ENCODE measurements at places on chromosomes 5 and 9.
A peak's percentile ranks its signal among the peaks of the same experiment; 100 is the strongest.

DNA sequence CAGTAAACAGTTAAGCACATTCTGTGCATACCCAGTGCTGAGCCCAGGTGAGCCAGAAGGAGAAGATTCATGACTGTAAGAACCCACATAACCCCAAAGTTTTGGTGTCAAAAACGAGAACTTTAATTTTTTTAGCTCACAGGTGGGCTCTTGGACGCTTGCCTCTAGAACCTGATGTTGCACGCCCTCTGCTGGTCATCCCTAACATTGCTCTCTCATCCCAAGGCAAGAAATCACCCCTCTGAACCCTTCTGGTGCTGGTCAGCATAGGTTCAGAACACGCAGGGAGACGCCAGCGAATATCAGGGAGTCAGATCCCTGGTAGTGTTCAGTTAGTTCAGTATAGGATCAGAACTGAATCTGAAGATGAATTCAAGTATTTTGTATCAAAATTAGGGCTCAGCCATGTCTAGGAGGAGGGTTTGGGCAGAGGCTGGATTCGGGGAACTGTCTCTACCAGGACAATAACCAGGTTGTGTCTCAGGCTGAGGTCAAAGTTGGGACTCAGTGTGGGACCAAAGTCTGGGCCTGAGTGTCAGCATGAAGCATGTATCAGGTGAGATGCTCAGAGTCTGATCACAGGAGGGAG lies 4.1 kb upstream of the DNAJB5 start:
- no peak for DNase-seq

- DNase-seq, result no peak
Observed at GRCh38 chr9:114894206-114894605, 36.2 kb downstream of the TNFSF8 start.

GRCh38 chr5:148437249-148437648 lies 53.5 kb downstream of the FBXO38 start:
- DNase-seq, result no peak

GRCh38 chr9:100303747-100304146 lies 49.0 kb downstream of the TEX10 start:
- no peak for DNase-seq

- DNase-seq, result no peak
Observed at GRCh38 chr9:3687145-3687544, 161.3 kb upstream of the RFX3 start.

GRCh38 chr5:8958602-8959001 lies 587.3 kb downstream of the SEMA5A start:
- no peak for DNase-seq

- no peak for DNase-seq
Observed at GRCh38 chr5:164742025-164742424, 1236.6 kb downstream of the MAT2B start.

GRCh38 chr5:178237431-178238312 lies 5.1 kb upstream of the PHYKPL start:
- peak; percentile 55 for DNase-seq

- no peak for DNase-seq
Observed at GRCh38 chr5:14408969-14409586, 172.5 kb upstream of the OTULINL start.

DNA sequence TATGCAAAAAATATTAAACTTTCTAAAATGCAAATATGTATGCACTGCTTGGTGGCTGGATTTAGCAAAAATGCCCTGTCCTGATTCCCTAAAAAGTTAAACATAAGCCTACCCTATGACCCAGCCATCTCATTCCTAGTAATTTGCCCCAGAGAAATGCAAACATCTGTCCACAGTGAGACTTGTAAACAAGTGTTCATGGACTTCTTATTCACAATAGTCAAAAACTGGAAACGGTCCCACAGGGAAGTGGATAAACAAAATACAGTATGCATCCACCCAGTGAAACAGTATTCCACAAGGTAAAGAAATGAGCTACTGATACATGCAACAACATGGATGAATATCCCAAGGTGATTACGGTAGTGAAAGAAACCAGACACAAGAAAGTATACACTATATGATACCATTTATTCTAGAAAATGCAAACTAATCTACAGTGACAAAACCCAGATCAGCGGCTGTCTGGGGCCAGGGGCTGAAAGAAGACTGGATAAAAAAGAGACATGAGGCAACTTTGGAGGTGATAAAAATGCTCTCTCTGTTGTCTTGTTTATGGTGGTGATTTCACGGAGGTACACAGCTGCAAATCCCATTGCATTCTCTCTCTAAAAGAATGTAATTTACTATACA lies 277.3 kb downstream of the GLIS3 start:
- no peak for DNase-seq

- no peak for DNase-seq
Observed at GRCh38 chr5:76626738-76627137, 3.5 kb upstream of the F2RL2 start.

- DNase-seq, result no peak
Observed at GRCh38 chr9:5518937-5519319, 8.6 kb downstream of the PDCD1LG2 start.

DNA sequence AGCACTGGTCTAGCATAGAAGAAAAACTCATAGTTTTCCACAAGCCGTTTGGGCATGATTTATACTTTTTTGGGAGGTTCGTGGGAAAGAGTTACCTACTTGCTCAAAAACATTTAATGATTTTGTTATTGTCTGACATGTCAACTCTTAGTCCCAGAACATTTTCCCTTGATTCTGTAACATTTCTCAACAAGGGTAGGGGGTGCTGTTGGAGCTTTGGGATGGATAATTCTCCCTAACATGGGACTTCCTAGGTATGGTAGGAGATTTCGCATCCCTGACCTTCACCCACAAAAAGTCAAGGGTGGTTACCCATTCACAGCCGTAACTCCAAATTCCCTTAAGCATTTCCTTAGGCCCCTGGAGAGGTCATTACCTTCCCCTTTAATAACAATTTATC lies 378.0 kb downstream of the YTHDC2 start:
- DNase-seq, result no peak

DNA sequence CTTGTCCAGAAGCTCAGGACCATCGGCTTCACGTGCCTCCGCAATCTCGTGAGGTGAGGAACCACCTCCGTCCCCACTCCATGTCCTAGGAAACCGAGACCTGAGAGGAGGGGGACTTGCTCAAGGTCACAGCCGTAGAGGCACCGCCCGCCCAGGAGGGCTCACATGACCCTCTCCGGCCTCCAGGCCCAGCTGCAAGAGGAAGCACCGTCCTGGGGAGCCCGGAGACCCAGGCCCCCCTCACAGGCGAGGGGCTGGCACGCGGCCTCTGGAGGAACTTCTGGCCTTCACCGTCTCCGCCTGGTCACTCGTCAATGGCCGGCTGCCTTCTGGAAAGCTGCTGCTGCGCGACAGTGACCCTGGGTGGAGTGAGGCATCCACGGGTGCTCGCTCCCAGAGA lies 24.2 kb downstream of the FAM78A start:
- no peak for DNase-seq

DNA sequence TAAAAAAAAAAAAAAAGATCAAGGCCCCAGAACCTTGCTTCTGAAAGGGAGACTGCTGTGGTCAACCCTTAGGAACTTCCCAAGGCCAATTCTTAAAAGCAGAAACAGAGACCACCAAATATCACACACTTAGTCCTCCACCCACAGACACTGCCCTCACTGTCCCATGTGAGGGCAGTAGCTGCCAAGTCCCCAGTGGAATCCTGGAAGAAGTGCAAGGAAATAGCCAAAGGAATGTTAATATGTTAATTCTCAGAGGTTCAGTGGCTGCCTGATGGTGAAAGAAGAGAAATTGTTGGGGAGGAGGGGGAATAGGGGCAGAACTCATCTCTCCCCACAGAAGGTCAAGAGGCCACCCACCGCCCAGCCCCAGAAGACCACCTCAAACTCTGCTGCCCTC lies 23.1 kb downstream of the FSTL4 start:
- no peak for DNase-seq

- DNase-seq, result no peak
Observed at GRCh38 chr5:168434746-168435321, 51.4 kb upstream of the RARS1 start.

Measured in GM04504 (cell line).